ENCODE measurements at places on chromosomes 16 and 17. TPM values are rescaled to one million over a fixed set of nuclear protein-coding genes. Genes with fewer than 3 reads are reported as not detected.

Gene LPO
- 0.04 TPM for polyA plus RNA-seq

DNA sequence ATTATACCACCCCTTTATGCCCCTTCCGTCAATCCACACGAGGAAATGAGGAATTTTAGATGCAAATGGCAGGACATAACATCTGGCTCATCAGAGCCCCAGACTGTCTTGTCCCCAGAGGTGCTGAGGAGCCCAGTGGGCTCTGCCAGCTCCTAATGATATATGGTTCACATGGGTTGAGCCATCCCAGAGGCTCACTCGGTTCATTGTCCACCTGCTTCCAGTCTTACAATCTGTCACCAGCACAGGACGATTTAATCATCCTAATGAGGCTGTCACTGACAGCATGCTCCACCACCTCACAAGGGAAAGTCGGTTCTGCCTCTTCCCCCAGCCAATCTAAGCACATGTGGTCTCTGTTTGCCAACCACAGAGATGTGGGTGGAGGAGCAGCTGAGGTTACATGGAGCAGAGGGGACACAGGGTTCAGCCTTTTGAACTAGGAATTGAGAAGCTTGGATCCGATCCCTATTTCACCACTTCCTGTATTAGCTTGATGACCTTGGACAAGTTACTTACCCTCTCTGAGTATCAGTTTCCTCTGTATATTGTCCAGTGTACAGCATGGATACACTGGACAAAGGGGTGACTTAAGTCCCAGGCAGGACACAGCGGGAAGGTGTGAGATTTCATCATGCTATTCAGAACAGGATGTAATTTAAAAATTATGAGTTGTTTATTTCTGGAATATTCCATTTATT is 27.0 kb upstream of the DHX8 start:
- no peak for DNase-seq

- DNase-seq = no peak
Observed at GRCh38 chr16:11309895-11310633, 28.9 kb upstream of the PRM1 start.

Gene P2RX1
- polyA plus RNA-seq = 0.76 TPM

GRCh38 chr17:77141846-77142449 is 1.2 kb downstream of the SEC14L1 start:
- DNase-seq = no peak

Gene HIGD1B
- 2.0 TPM for polyA plus RNA-seq

Gene CCDC78
- 1.2 TPM for polyA plus RNA-seq

Gene TMEM170A
- polyA plus RNA-seq = 39.8 TPM

DNA sequence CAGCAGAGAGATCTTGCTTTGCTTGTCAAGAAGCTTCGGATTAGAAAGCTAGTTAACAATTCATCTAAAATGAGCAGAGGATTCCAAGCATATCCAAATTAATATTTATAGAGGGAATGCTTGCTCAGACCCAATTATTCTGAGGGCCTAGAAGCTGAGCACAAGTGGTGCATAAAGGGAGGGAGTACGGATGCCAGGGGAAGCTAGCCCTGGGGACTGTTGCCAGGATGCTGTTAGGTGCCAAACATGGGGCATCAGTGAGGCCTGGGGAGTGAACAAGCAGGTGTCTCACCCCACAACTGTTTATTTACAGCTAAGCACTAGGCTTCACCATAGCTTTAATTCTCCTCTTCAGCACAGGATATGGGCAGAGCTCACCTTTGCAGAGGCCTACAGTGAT is 684.1 kb upstream of the C16orf82 start:
- no peak for DNase-seq

DNA sequence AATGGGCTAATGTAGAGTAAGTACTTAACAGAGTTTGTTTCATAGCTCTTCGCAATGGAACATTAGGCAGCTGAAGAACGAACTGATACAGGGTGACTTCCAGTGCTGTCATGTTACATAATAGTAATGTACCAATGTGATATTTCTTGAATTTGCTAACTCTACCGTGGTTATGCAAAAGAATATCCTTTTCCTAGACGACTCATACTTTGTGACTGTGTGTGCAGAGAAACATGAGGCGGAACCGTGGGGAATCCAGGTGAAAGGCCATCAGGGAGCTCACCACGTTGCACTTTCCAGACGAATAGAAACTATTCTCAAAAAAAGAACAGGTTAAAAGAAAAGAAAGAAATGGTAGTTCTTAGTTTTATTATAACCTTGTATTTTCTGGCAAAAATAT is 13.2 kb downstream of the NOB1 start:
- no peak for DNase-seq

DNA sequence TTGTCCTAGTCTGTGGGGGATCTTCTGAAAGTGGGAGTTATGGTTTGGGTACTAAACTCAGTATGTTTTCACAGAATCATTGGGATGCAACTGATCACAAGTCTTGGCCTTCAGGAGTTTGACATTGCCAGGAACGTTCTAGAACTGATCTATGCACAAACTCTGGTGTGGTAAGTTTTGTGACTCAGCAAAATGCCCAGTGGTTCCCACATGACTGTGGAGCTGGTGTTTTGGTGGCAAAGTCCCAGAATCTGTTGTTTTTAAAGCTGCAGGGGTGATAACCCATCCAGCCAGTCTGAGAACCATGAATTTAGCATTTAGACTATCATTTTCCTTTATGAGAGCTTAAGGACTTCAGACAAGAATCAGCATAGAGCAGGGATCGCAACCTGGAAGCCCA is 40.6 kb downstream of the GDE1 start:
- no peak for DNase-seq

DNA sequence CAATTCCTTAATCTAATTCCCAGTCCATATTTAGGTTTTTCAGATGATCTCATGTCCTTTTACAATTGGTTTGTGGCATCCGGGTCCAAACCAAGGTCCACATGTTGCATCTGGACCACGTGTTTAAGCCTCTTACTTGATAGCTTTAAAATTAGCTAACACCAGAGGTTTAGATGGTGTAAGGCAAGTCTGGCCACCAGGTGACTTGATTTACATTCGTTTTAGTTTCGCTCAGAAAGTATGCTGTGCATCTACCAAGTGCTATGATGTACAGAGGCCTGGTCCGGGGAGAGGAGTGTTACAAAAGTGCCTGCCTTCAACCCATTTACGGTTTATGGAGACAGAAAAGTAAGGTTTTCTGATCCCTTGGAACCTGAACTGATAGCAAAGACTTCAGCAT is 878 bp upstream of the DNAJA2 start:
- DNase-seq = peak; percentile 1

- DNase-seq = no peak
Observed at GRCh38 chr17:49722066-49722465, 14.3 kb upstream of the SLC35B1 start.

Gene TBC1D16
- 31.5 TPM for polyA plus RNA-seq

GRCh38 chr16:3810198-3810664 is 70.3 kb downstream of the CREBBP start:
- DNase-seq = no peak

DNA sequence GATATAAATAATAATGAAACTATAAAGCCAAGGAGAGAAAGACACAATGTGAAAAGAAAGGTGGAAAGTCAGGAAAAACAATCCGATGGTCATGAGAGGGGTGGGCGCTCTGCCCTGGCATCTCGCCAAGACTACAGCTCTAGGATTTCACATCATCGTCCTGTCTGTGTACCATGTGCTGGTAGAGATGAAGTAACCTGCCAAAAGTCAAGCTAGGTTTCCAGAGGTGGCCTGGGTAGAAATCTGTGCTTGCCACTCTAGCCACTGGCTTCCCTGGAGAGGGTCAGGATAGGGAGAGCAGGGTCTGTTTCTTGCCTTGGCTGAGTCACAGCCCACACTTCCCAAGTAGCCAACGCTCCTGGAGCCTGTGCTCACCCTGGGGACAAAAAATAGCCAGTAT is 31.0 kb upstream of the TRAP1 start:
- DNase-seq = no peak

Gene CD300LF
- 0.57 TPM for polyA plus RNA-seq

Gene CACNG4
- polyA plus RNA-seq = 3.1 TPM

Gene TBC1D3B
- polyA plus RNA-seq = 4.0 TPM

DNA sequence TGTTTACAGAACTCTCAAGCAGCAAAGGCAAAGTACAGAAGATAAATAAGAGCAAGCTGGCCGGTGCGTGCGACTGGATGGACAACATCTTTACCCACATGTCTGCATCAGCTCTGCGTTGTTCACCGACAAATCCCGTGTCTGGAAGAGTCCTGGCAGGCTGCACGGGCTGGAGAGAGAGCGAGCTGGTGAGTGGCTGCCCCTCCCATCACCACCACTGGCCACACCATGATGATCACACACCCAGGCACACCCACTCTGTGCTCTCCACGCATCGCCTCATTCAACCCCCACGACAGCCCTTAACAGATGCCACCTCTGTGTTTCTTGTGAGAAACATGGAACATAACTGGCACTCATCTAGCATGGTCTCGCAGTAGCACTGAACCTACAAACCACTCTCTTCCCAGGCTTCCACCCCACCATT is 59.2 kb downstream of the ANKRD11 start:
- DNase-seq = no peak

DNA sequence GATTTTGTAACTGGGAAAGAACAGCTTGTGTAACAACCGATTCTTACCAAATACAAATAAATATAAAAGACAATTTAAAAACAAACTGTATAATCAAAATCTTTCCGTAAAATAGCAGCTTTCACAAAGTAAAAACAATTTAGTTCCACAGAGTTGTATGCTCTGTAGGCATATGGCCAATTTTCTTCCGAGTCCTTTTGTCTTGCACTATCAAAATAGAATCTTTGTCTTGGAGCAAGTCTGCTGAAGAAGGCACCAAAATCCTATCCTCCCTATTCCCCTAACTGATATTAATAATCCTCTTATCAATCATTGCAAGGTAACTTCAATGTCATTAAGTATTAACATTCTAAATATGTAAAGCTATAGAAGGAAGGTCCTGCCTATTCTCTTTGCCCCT is 7.6 kb downstream of the THUMPD1 start:
- no peak for DNase-seq

- no peak for DNase-seq
Observed at GRCh38 chr17:82446649-82447048, 3.9 kb downstream of the CYBC1 start.

Measured in right renal cortex interstitium (tissue), 3 donors.